ENCODE measurements at places on chromosomes 3 and 15.

- no peak for DNase-seq
Observed at GRCh38 chr15:92709110-92709790, 53.7 kb upstream of the FAM174B start.

GRCh38 chr3:116433552-116433951 lies 11.7 kb downstream of the LSAMP start:
- DNase-seq, result no peak

- DNase-seq, result no peak
Observed at GRCh38 chr15:90865702-90866101, 2.7 kb upstream of the FURIN start.

DNA sequence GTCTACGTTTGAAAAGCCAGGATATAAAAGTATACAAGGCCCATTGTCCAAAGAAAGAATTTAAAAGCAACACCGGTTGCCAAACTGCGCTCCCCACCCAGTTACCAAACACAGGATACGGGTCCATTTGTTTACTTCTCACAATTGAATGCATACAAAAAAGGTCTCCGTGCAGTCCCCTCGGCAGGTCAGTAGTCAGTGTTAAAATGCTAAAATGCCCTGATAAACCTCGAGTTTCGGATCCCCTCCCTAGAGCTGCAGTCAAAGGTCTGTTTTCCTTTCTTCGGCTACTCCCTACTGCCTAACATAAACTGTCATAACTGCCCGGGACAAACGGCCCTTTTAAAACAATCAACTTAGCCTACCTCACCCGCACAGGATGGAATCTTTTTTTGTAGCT lies 534.6 kb downstream of the FOXP1 start:
- no peak for DNase-seq

GRCh38 chr3:140863580-140864009 lies 78.0 kb upstream of the SLC25A36 start:
- DNase-seq, result peak; percentile 53

DNA sequence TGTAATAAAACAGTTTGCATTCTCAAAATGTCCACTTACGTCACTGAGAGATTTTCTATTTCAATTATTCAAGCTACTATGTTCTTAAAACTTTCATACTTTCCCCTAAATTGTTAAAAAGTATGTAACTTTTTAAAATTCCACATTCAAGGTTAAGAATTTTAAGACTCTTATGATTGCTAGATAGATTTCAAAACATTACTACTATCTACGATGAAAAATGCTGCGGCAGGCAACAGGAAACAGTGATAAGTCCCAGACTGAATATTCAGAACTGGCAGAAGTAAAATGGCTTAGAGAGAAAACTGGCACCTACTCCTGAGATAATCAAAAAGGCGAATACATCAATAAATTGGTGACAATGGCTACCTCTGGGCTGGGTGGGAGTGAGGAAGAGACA lies 16.2 kb downstream of the ATP13A3 start:
- no peak for DNase-seq

- DNase-seq, result peak; percentile 78
Observed at GRCh38 chr3:134197681-134198261, 52.9 kb downstream of the RYK start.
